Endodermal cell (in vitro differentiated cells): ENCODE measurements at places on chromosomes 1 and 21.

DNA sequence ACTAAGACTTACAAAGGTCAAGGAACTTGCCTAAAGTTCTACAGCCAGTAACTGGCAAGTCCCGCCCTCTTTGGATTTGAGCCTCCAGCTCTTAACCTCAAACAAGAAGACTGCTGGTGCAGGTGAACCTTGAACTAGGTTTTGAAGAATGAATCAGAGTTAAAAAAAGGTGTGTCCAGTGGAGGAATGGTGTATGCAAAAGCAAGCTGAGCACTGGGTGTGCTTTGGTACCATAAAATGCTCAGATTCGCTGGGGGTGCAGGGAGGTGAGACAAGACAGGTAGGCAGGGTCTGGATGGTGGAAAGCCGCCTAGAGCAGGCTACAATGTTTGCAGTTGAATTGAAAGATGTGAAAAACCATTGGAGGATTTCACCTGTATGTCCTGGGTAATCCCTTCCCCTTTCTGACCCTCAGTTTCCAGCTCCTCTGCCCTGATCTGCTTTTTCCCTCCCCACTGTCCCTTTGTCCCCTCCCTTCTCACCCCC lies 39.8 kb downstream of the FOXD2 start:
- DNase-seq, result peak; percentile 41

DNA sequence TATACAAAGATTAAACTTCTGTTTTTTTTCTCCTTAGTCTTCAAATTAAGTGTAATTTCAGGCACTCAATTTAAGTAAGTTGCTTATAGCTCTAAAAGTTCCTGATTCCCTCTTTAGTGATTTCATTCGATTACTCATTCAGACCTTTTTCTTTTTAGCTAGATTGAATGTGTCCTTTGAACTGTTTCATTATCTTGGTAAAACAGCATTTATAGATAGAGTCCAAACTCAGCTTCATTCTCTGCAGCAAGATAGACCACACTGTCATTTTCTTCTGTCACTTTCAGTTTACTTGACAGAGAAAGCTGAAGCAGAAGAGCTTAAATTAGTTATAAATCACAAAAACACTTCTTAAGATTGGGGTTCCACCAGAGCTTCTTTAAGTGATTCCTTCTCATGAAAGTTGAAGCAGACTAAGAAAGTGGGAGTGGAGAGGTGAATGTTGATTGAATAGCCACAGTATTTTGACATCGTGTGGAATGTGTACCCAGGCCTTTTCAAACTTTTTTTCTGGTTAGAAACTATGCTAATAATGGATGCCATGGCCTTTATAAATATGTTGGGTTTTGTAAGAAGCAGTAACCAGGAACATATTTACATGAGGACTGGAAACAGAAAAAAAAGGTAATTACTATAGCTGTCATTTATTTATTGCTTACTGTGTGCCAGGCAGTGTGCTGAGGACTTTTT lies 52.2 kb downstream of the ZBTB40 start:
- no peak for DNase-seq

- DNase-seq, result no peak
Measured at GRCh38 chr1:199522338-199522737, 505.2 kb upstream of the NR5A2 start.

- DNase-seq, result no peak
Measured at GRCh38 chr1:224933584-224933983, 4.1 kb downstream of the DNAH14 start.

GRCh38 chr1:233327651-233328141 lies at the start of gene MAP3K21:
Gene MAP3K21 (plus strand): TSS chr1:233327724. CDS start chr1:233328029, 305 bp downstream.
- DNase-seq, result no peak

- DNase-seq, result no peak
Measured at GRCh38 chr1:14037101-14037847, 337.3 kb downstream of the PRDM2 start.

- DNase-seq, result no peak
Measured at GRCh38 chr1:21852282-21853130, 40.4 kb downstream of the LDLRAD2 start.

DNA sequence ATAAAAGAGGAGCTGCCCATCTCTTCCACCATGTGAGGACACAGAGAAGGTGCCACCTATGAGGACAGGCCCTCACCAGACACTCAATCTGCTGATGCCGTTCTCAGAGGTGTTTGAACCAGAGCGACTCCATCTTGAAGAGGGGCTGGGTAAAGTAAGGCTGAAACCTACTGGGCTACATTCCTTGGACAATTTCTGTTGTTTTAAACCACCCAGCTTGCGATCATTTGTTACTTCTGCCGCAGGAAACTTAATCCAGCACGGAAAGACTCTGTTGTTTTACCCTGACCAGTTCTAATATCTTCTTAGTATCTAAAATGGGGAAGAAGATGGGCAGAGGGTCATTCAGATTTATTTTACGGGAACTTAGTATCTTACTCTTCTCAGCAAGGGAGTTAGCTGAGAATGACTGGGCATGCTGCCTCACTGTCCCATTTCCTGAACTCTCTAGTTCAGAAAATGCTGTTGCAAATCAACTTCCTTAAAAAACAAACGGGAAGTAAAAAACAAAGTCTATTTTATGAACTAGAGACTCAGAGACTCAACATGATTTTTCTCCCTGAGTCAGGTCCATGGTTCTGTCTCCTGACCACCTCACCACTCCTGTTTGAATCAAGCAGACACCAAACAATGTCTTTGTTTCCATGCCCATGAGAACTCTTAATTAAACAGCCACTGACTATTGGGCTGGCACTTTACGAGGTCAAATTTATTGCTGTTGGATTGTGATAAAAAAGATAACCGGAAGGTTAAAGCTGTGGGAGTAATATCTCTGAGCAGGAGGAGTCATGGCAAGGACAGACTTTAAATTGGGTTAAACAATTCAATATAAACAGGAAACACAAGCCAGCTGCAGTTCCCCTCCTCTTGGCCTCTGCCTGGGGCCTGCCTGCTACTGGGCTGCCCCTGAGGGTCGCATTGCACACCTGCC lies 23.8 kb upstream of the IFNAR1 start:
- DNase-seq, result no peak

- DNase-seq, result peak; percentile 78
Measured at GRCh38 chr1:27005648-27006496, 6.8 kb downstream of the TENT5B start.

GRCh38 chr1:84597011-84597410 lies 22.8 kb upstream of the CTBS start:
- no peak for DNase-seq

DNA sequence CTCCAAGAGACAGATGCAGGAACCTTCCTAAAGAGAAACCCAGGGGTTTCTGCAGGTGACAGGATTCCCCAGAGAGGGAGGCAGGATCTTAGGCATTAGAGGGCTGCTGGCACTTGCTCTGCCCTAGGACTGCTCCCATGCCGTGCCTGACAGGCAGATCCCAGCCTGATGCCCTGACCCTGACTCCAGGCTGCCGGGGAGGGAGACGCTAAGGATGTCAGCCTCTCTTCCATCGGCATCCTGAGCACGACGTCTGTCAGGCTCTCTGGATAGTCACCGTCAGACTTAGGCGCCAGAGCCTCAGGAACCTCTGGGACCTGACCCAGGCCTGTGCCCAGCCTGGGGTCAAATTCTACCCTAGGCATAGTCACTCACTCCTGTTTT lies 157.1 kb downstream of the NPHP4 start:
- DNase-seq, result no peak

- peak; percentile 38 for DNase-seq
Measured at GRCh38 chr1:228088586-228089498, 6.3 kb downstream of the ARF1 start.

- no peak for DNase-seq
Measured at GRCh38 chr1:1947493-1947892, 28.4 kb upstream of the TMEM52 start.

DNA sequence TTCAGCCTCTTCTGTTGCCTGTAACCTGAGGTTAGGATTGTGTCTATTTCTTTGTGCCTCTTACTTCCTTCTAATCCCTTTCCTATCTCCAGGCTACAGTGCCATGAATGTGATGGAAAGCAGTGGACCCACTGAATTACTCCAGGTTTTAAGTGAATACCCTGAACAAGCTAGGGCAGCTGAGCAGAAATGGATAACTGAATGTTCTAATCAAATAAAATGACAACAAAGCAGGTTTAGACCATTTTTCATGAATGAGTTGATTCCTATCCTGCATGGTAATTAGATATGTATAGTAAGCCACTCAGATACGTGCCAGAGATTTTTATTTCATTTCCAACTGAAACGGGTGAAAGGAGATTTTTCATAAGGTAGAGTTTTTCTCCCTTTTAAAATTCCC lies 127.5 kb upstream of the ZP4 start:
- DNase-seq, result no peak

GRCh38 chr21:29056005-29056404 lies 17.4 kb downstream of the CCT8 start:
- no peak for DNase-seq

DNA sequence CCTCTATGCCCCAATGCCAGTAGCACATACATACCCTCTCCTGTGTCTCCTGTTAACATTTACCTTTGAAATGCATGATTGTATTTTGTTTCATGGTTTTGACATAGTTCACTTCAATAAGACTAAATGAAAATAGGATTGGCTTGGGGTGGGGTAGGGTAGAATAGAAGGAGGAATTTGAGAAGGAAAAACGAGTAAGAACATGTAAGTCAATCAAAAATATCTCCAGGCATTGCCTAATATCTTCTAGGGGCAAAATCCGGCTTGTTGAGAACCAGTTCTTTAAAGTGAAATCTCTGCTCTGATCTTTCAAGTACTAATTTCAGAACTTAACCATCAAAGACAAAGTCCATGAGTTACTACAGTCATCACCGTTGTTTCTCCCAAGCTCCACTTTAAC lies 31.8 kb upstream of the RGS2 start:
- DNase-seq, result no peak

DNA sequence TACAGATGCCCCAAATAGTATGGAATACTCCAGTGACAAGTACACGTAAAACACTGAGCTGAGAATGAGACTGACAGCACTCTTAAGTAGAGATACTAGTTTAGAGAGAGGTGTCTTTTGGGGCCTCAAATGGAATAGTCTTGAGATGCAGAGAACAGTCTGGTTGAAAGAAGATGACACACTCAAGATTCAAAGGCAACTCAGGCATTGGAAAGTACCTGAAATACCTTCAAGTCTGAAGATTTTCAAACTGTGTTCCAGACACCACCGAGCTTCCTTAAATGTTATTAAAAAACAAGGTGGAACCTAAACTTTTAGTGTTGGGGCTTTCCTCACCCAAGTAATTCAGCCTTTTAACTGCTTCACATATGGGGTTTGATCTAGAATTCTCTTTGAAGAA lies 437.7 kb downstream of the OMA1 start:
- no peak for DNase-seq

DNA sequence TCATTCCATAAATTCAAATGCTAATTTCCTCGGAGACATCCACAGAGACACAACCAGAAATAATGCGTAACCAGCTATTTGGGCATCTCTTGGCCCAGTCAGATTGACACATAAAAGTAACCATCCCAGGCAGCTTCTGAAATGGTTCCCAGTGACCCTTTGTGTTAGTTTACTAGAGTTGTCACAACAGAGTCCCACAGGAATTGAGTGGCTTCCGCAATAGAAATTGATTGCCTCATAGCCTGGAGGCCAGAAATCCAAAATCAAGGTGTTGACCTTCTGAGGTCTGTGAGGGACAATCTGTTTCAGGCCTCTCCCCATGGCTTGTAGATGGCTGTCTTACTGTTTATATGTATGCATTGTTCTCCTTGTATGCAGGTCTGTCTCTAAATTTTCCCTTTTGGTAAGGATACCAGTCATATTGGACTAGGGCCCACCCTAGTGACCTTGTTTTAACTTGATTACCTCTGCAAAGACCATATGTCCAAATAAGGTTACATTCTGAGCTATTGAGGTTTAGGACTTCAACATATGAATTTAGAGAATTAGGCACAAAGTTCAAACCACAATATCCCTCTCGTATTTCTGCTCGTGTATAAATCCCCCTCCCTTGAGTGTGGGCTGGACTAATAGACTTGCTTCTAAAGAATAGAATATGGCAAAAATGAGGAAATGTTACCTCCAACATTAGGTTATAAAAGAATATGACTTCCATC lies 78.2 kb upstream of the FGGY start:
- no peak for DNase-seq

GRCh38 chr21:43353282-43354025 lies 73.5 kb downstream of the SIK1 start:
- no peak for DNase-seq

- DNase-seq, result no peak
Measured at GRCh38 chr21:17736072-17736471, 83.1 kb downstream of the C21orf91 start.

DNA sequence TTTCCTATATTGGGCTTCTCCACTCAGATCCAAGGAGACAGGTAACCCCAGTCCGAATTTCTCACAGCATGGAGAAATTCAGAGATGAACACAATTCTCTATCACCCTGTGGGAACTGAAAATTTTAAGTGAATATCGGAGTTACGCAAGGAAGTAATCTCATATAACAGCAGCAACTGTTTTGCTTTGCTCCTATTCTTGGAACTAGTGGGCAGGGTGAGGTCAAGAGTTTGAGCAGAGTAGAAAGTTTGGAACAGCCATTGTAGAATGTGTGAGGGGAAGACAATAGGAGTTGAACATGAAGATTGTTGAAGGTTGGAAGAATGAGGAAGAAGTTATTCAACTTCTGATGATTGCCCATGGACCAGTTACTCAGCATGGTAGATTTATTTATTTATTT lies 24.3 kb upstream of the SLC35D1 start:
- no peak for DNase-seq
